HT1080 (cell line): ENCODE measurements at places on chromosomes 3 and 15.

GRCh38 chr3:89180334-89180733, 72.9 kb downstream of the EPHA3 start:
- DNase-seq: no peak

GRCh38 chr3:146160321-146160963, 542 bp downstream of the PLOD2 start:
- peak; percentile 93 for DNase-seq

- DNase-seq: no peak
Measured at GRCh38 chr3:29609328-29609811, 328.5 kb downstream of the RBMS3 start.

DNA sequence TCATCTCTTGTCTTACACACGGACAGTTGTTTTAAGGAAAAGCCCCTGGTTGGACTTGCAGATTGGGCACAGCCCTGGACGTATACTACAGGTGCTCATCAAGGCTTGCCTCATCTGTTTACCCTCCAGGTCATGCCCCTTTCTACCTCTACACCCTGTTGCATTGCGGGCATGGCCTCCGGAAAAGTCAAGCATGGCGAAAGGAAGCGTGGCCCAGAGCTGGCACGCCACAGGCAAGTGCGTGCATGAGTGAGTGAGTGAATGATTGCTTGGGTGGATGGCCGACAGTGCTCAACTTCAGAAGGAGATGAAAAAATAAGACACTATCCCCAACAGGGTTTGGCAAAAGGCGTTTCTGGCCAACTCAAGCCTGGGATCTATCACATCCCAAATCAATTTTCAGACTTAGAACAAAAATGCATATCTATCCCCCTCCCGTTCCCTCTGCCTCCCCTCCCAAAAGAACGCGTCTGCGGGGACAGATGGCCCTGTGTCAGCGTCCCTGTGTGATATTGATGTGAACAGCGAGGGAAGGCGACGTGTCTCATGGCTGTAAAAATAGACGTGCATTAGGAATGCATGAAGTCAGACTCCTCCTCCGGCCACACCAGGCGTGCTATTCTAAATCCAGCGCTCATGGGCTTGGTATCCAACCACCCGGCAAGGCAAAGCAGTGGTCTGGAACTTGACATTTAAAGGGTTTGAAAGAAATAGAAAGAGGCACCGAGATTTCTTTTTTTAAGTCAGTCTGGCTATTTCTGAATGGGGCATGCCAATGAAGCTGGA, 96.0 kb downstream of the RPLP1 start:
- DNase-seq: no peak

- DNase-seq: peak; percentile 72
Measured at GRCh38 chr3:23455084-23455483, 252.0 kb downstream of the UBE2E2 start.

- DNase-seq: no peak
Measured at GRCh38 chr15:65761210-65761926, 30.7 kb downstream of the DENND4A start.

GRCh38 chr15:97903971-97904572, 56.4 kb upstream of the ARRDC4 start:
- DNase-seq: peak; percentile 53

DNA sequence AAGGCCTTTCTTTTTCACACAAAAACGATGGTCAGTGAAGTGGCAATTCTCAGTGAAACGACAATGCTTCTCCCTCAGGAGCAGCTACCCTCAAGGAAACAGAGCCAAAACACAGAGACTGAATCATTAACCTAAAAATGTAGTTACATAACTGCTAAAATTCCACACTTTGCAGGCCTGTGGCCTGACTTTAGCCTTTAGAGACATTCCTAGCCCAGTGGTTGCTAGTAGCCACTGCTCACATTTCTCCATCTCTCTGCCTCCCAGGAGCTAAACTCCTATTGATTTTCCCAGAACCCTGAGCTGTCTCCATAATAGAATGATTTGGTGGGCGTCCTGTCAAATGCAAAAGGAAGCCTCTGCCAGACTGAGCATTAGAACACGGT, 630.1 kb upstream of the KCNMB2 start:
- DNase-seq: peak; percentile 65

DNA sequence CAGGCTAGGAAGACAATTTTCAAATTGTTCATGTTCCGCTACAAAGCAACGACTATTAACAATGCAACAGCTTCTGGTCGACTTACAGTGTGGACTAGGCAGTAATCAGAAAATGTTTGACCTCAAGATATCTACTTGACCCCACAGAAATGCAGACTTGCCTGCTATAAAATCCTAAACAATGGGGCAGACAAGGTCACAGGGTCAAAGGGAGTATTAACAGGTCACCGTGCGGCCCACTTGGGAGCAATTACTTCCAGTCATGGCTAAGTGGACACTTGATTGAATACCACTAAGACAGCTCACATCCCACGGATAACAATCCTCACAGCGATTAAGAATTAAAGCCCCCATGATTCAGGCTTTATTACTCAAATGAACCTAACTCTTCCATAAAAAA, 58.9 kb downstream of the FOXP1 start:
- no peak for DNase-seq

DNA sequence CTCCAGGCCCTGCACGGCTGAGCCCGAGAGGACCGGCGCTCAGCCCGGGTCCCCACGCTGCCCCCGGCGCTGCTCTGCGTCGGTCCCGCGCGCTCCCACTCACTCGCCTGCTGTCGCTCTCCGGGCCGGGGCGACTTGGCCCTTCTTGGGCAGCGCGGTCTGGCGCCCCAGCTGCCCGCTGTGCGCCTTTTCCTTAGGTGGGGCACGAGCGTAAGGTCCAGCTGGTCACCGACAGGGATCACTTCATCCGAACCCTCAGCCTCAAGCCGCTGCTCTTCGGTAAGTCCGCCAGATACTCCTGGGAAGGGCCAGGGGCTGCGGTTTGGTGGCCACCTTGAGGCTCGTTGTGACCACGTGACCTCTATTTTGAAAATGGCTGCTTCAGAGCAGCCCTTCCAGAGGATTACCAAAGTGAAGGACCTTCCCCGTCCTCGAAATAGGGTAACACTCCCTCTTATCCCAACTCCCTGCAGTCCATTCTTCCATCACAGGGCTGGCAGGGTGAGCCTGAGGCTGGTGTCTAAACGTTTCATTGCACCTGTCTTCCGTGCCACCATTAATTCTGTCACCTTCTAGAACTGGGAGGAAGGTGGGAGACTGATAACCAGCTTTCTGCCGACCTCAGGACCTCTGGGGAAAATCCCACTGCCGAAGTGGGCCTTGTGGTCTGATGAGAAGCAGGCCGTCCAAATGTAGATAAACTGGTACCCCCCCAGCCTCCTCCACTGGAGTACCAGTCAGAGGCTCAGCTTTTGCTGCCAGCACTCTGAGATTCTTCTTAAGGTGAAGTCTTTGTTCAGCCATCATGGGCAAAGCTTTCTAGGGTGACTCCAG, 812 bp downstream of the P4HTM start:
- DNase-seq: no peak

DNA sequence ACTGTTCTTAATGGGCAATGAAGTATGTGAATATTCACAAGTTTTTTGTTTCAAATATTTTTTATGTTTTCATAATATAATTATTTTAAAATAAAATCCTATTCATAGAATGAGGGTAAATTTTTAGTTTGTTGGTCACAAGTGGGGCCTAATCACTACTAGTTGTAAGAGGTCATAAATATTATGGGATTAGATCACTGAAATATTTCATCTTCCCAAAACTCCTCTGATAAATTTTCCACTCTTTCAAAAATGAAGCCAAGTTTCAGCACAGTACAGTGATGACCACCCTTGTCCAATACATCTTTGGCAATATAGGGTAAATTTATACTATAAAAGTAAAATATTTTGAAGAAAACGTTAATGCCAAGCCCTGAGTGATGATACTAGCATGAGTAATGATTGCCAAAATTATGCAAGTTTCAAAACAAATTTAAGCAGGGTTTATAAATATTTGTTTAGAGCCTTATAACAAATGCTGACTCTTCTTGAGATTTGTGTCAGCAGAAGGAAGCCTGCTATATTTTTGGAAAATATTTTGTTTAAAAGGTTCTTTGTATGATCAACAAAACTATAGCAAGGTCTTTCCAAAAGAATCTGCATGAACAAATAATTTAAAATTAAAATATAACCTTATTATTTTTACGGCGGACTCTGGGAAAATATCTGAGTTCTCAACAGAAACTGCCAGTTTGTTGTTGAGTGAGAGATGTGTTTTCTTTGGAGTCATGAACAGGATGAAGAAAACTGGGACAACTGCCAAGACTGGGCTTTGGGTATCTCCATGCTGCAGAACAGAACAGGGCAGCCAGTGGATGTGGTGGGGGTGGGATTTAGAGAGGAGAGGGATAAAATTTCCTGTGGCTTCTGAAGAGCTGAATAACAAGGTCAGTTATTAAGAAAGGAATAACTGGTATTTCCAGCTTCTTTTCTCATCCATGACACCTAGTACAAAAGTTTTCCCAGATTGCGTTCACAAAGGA, 17.9 kb upstream of the TM4SF1 start:
- DNase-seq: peak; percentile 91

GRCh38 chr3:46065750-46066256, 38.5 kb upstream of the XCR1 start:
- no peak for DNase-seq

- no peak for DNase-seq
Measured at GRCh38 chr3:158745551-158745950, 13.3 kb upstream of the RARRES1 start.

- DNase-seq: no peak
Measured at GRCh38 chr3:15333099-15333955, 941 bp upstream of the SH3BP5 start.

GRCh38 chr3:153704115-153704514, 417.1 kb upstream of the ARHGEF26 start:
- DNase-seq: peak; percentile 11

DNA sequence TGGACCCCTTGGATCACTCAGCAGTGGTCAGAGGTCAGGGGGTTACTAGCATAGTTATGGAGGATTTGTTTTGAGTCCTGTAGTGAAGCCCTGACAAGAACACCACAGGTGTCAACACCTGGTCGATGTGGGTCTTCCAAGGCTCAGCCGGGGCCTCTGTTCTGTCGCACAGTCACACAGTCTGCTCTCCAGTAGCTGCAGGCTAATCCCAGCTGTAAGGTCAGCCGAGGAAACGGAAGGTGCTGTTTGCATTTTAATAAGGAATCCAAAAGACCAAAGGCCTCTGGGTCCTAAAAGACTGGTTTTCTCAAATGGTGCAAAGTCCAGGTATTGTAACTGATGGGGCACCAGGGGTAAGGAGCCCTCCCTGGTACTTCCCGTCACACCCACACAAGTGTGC, 71.7 kb downstream of the RPLP1 start:
- DNase-seq: no peak

- DNase-seq: peak; percentile 66
Measured at GRCh38 chr3:69090021-69090420, 5.3 kb downstream of the ARL6IP5 start.

GRCh38 chr3:141578202-141578973, 91.6 kb downstream of the RASA2 start:
- DNase-seq: no peak

- DNase-seq: no peak
Measured at GRCh38 chr3:20669184-20669583, 483.2 kb upstream of the SGO1 start.

- no peak for DNase-seq
Measured at GRCh38 chr3:115082260-115082659, 64.8 kb downstream of the ZBTB20 start.

DNA sequence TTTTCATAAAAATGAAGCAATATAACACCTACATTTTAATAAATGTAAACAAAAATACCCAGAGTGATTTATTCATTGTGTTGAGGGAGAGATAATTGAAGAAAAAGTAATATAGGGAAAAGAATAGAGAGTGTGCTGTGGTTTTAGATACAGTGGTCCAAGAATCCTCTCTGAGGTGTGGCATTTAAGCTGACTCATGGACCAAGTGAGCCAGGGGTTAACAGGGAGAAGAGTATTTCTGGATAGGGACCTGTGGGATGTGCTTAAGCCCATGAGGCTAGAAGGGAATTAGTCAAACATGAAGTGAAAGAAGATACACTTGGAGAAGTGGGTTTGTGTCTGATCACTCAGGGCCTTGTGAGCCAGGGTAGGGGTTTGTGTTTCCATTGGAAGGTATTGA, 680.7 kb upstream of the GRM7 start:
- peak; percentile 72 for DNase-seq

- DNase-seq: no peak
Measured at GRCh38 chr3:11482021-11482420, 161.7 kb downstream of the VGLL4 start.

- DNase-seq: no peak
Measured at GRCh38 chr3:65118912-65119499, 431.2 kb upstream of the ADAMTS9 start.

- no peak for DNase-seq
Measured at GRCh38 chr15:71455107-71455506, 339.8 kb downstream of the THSD4 start.
